Lower lobe of right lung (tissue), 2 donors: ENCODE measurements at places on chromosomes 1 and 21. TPM values are rescaled to one million over a fixed set of nuclear protein-coding genes. Genes with fewer than 3 reads are reported as not detected.
A peak's percentile ranks its signal among the peaks of the same experiment; 100 is the strongest.

GRCh38 chr1:68344208-68344607 is 105.5 kb downstream of the RPE65 start:
- no peak for DNase-seq

GRCh38 chr1:153343040-153343681 is 5.5 kb downstream of the PGLYRP4 start:
- no peak for DNase-seq

DNA sequence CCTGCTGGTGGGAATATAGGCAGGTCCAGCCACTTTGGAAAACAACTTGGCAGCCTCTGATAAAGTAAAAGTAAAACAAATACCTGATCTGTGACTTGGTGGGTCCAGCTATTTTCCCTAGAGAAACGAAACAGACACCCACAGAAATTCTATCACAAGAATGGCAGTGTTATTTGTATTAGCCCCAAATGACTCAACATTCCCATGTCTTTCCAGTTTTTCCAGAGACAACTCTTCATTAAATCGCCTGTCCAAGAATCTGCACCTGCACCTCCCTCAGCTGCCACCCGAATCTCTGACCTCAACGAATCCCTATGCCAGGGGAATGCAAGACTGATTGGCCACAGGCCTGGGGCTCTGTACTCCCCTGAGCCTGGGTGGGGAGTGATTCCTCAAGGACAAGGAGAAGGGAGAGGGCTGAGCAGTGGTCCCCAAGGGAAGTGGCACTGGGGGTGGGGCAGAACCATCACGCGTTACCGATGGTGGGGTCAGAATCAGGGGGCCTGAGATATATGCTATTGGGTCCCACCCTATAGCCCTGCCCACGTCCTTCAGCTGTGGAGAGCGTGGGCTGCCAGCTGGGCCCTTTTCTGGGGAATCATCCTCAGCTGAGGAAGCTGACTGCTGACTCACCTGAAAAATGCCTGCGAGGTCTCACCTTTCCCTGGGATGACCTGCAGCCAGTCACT is 553.0 kb downstream of the PTPRU start:
- no peak for DNase-seq

GRCh38 chr1:18452550-18452949 is 28.2 kb upstream of the KLHDC7A start:
- DNase-seq, result no peak

- DNase-seq, result no peak
Observed at GRCh38 chr1:20250340-20250989, 40.2 kb upstream of the VWA5B1 start.

GRCh38 chr1:225318706-225319575 is 108.9 kb downstream of the LBR start:
- no peak for DNase-seq

GRCh38 chr1:78913950-78914349 is 92.6 kb downstream of the ADGRL4 start:
- DNase-seq, result no peak

DNA sequence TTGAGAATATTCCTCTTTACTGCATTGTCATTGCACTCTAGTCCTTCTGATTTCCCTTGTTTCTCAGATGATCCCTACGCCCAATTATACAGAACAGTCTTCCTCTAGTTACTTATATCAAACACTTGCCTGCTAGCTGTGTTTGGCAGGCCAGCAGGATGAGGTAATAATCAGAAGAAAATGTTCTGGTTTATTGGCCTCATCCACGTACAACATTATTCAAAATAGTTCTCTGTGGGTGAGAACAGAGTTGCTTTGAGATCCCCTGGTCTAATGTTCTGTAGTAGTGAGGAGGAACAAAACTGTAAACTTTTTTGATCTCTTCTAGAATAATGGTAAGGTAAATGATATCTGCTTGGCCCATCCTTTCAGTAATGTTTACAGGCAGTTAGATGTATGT is 22.3 kb upstream of the C1orf105 start:
- no peak for DNase-seq

DNA sequence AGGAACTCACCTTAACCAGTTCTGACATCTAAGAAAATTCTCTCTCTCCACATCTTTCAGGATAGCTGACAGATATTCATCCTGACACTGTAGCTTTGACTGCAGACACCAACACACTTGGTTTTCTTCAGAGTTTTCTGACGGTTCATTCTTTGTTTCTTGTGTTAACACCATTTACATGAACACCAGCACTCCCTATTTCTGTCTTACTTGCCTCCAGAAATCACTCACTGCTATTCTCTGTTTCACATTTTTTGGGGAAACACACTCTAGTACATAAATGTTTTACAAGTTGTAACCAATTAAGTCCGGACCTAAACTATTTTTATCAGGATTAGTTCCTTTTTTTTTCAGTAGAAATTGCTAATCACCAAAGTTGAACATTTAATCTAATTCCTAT is 15.4 kb downstream of the FLVCR1 start:
- DNase-seq, result no peak

DNA sequence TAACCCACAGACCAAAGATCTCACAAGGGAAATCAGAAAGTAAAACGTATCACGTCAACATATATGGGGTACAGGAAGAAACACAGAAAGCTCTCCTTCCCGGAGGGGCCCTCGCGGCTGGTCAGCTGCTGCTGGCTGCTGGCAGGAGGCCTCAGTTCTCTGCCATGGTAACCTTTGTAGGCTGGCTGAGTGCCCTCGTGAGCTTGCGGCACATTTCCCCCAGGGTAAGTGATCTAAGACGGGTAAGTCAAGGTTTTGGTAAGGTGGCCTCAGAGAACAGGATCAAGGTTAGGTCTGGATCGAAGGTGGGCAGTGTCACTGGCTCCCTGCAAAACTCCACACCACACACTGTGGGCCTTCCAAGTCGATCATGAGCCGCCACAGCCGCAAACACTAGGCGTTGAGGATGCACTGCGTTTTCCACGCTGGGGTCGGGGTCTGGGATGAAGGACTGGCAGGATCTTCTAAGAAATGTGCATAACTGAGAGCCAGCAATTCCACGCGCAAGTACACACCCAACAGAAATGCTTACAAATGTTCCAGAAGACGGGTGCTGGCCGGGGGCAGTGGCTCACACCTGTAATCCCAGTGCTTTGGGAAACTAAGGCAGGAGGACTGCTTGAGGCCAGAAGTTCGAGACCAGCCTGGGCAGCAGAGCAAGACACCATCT is 33.9 kb downstream of the WDR4 start:
- DNase-seq, result peak; percentile 57

GRCh38 chr1:14611792-14612191 is 13.3 kb downstream of the KAZN start:
- DNase-seq, result no peak

DNA sequence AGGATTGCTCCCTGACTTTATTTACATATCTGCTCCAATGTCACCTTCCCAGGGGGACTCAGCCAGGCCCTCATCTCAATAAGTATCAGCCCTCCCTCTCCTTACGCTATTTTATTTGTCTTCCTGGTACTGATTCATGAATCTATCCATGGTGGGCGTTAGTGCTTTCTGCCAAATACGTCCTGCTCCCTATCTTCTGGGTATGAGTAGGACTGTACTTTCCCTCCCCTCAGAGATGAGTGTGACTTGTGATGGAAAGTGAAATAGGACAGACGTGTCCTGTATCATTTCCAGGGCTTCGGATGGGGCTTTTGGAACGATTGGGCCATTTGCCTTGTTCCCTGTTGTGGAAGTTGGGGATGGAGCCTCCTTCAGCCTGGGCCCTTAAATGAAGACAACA is 47.5 kb downstream of the FOXO6 start:
- no peak for DNase-seq

- no peak for DNase-seq
Observed at GRCh38 chr21:45109831-45110492, 35.6 kb downstream of the ADARB1 start.

DNA sequence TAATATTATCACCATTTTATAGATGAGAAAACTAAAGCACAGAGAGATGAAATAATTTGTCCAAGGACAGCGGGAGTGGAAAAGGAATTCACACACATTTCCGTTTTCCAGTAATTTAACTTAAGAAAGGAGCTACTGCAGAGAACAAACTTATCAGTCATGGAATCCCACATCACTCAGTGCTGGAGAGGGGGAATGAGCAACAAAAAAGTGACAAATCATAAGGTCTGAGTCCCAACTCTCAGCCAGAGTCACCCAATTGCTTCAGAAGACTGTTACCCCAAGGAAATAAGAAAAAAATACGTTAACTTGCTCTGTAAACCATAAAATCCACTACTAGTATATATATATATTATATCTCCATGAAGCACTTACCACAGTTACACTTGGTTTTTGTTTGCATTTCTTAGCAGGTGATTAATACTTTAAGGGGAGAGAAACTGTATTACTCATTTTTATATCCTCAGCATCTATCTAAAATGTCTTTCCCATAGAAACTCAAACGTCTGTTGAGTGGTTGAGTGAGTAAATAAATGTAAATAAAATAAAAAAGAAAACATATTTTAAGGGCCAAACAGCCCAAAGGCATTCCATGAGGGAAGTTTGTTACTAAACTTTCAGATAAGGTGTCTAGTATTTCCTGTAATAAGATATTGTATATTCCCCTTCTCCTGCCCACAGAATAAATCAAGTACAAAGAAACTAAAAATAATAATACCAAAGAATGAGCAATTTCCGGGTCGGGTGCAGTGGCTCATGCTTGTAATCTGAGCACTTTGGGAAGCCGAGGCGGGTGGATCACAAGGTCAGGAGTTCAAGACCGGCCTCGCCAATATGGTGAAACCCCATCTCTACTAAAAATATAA is 76.8 kb downstream of the SLC45A1 start:
- DNase-seq, result no peak

- DNase-seq, result no peak
Observed at GRCh38 chr1:117001254-117001927, at the start of gene CD101. Gene CD101, plus strand, starts transcription at chr1:117001760. Its CDS starts 58 bp downstream, at chr1:117001818.

DNA sequence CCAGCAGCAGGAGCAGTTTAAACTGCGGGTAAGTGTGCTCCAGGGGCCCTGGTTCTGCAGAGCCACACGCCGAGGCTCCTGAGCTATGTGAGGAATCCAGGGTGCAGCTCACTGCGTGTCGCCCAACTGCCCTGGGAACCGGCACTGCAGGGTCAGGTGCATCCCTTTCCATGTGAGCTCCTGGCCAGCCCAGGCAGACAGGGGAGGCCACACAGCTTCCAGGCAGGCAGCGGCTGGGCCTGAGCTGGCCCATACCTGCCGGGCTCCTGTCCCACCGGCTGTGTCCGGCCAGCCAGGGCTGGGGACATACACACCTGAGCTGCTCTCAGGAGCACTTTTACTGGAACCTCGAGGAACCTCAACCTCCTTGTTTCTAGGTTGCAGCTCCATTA is 18.6 kb upstream of the COL18A1 start:
- DNase-seq, result peak; percentile 51

- DNase-seq, result no peak
Observed at GRCh38 chr1:225940385-225941151, 452 bp downstream of the LEFTY2 start.

GRCh38 chr1:39940253-39940652 is 14.7 kb upstream of the MFSD2A start:
- peak; percentile 62 for DNase-seq

GRCh38 chr1:182238421-182238820 is 153.2 kb downstream of the GLUL start:
- DNase-seq, result no peak

DNA sequence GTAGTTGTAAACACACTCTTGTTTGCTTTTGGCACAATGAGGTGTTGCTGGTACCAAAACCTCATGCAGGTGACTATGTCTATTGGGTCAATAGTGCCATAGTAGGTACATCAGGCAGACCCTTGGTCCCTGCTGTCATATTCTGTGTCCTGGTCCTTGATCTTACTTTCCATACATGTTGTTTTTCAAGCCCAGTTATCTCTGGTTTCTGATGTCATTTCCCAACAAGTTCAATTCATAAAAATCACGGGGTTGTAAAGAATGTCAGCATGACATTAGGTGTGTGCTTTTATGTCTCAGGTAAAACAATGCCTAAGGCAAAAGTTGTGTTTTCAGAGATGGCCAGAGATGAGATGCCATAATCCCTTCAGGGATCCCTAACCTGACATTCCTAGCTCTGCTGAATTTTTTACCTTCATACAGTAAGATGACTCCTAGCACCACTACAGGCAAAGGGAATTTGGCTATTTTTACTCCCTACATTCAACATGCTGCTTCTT is 390.3 kb upstream of the PKN2 start:
- no peak for DNase-seq

GRCh38 chr1:65495137-65495536 is 74.7 kb downstream of the LEPR start:
- DNase-seq, result no peak

DNA sequence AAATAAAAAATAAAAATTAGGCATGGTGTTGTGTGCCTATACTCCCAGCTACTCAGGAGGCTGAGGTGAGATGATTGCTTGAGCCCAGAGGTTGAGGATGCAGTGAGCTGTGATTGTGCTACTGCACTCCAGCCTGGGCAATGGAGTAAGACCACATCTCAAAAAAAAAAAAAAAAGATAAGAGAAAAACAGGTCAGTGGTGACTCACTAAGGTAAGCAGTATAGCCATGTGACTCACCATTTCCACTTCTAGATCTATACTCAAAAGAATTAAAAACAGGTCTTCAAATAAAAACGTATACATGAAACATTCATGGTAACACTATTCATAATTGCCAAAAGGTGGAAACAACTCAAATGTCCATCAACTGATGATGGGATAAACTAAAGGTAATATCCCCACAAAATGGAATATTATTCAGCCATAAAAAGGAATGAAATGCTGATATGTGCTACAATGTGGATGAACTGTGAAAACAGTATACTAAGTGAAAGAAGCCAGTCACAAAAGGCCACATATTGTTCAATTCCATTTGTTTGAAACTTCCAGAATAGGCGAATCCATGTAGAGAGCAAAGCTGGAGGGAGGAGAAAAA is 75.1 kb downstream of the ZNF281 start:
- DNase-seq, result no peak

DNA sequence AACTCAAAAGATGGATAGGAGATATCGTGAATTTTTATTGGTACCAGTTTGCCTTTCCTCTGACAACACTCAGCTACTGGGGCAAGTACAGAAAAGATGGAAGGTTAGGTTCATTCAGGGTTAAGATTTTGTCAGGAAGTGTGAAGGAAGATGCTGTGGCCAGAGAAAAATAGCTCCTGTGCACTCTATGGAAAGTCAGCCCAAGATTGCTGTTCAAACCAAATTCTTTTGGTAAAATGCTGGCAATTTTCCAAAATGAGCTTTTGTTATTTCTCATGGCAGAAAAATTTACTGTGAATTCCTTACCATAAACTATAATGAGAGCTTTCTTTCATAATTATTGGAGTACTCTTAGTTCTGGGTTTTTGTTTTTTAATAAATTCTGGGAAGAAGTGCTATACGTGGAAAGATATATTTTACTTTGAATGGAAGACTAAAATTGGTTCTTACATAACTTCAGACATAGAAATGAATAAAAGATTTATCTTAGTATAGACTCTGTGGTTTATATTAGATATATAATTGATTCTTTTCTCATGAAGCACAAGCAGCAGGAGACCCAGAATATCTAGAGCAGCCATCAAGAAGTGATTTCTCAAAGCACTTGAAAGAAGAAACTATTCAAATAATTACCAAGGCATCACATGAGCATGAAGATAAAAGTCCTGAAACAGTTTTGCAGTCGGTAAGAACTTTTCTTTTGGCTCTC is 112.2 kb downstream of the USP25 start:
- no peak for DNase-seq

Gene UTS2
- total RNA-seq, result not detected

Gene TIMM17A
- total RNA-seq, result 28.5 TPM

Gene SLFNL1
- 4.8 TPM for total RNA-seq

Gene CDC20
- total RNA-seq, result 2.4 TPM

Gene SPRR2F
- not detected for total RNA-seq

Gene USH2A
- total RNA-seq, result not detected

Gene HS2ST1
- 19.0 TPM for total RNA-seq
